Pancreas (tissue), 10 donors: ENCODE measurements at places on chromosomes 2 and 18.

- DNase-seq = no peak
Measured at GRCh38 chr2:108917526-108917925, 71.5 kb downstream of the EDAR start.

DNA sequence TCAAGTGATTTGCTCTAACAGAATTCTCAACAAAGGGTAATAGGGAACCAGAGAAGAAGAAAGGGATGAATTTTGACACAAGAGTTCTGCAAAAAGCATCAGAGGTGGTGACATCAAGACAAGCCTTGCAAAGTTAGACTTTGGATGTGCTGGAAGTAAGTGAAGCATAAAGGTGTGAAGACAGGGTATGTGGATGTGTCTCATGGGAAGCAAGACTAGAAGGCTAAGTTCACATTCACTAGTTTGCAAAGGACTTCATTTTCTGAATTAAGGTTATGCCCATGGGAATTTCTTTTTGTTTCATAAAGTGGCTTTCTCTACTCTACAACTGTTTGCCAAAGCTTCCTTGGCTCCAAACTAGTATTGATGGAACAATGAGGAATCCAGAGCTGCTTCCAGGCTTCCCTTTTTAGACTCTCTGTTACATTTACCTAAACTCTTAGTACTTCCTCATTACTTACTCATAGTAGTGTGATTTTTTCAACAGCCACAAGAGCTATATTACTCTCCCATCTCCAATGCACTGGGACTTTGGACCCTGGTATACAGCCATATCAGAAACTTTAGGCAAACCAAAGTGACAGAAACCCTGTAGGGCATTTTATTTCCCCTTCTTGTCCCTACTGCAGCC lies 21.1 kb upstream of the IHH start:
- no peak for DNase-seq

DNA sequence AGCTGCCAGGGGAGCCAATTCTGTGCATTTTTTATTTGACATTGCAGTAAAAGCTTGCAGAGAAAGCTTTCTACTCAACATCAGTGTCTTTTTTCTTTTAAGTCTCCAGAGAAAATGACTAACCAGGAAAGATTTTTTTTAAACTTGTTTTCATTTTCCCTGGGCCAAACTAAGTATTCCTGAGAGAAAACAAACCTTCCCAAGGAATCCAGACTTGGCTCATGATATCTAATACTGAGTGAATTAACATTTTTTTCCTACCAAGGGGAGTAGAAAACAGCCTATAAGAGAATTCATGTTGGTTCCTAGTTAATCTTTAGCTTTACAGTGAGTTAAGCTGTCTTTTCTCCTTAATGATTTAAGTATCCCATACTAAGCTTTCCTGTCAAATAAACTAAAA lies 46.7 kb downstream of the DAPL1 start:
- no peak for DNase-seq

- no peak for DNase-seq
Measured at GRCh38 chr2:69770193-69770702, 28.3 kb downstream of the ANXA4 start.

DNA sequence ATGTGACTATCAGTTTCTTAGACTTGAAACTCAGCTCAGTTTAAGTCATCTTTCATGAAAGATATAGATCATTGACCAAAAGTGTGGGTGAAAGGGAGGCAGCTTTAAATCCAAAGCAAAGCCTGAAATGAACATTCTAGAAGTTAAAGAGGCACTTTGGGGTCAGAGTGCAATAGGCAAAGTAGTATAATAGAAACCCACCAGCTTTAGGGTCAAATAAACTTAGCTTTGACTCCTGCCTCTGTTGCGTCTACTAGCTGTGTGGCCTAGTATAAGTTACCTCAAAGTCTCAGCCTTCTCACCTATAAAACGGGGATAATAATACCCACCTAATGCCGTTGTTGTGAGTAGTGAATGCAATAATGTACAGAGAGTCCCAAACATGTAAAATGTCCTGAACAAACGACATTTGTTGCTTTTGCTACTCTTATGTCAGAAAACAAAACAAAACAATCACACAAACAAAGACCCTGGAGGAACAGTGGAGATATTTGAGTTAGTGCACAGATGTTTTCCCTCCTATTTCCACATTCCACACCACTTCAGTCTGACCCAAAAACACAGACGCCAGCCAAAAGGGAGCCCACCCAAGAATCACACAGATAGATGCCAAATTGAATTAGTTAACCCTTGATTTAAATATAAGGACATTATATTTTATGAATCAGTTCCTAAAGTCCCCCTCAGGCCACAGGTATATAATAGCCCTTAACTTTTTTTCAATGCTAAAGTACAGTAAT lies 657.0 kb downstream of the ARHGAP15 start:
- no peak for DNase-seq

- no peak for DNase-seq
Measured at GRCh38 chr2:191187105-191187829, 36.5 kb upstream of the STAT4 start.

GRCh38 chr2:86821306-86821705 lies 30.6 kb upstream of the CD8A start:
- DNase-seq = no peak

GRCh38 chr2:46277431-46278190 lies 19.6 kb upstream of the EPAS1 start:
- no peak for DNase-seq

- DNase-seq = no peak
Measured at GRCh38 chr2:188526701-188527100, 235.0 kb downstream of the GULP1 start.

DNA sequence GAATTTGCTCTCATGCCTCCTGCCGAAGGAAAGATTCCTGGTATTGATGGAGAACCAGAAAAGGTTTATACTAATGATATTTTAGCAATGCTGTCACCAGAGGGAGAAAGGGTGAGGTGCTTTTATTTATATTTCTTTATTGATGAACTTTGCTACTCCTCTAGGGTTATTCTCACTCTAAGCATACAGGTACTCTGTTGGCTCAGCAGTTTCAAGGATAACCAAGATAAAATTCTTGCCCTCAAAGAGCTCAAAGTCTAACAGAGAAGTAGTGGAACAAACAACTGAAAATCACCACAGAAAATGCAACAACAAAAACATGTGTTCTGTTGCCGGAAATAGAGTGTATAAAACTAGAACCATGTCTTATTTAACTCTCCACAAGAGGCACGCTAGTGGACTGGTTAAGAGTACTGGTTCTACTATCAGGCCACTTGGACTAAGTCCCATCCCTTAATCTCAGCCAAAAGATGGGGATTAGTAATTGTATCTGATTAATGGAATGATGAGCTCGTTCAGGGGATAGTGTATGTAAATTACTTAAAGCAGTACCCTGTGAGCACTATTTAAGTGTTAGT lies 103.6 kb downstream of the DNAH6 start:
- no peak for DNase-seq

- no peak for DNase-seq
Measured at GRCh38 chr2:9918275-9918674, 33.2 kb upstream of the GRHL1 start.

GRCh38 chr2:227177592-227178336 lies 13.3 kb downstream of the COL4A3 start:
- no peak for DNase-seq

DNA sequence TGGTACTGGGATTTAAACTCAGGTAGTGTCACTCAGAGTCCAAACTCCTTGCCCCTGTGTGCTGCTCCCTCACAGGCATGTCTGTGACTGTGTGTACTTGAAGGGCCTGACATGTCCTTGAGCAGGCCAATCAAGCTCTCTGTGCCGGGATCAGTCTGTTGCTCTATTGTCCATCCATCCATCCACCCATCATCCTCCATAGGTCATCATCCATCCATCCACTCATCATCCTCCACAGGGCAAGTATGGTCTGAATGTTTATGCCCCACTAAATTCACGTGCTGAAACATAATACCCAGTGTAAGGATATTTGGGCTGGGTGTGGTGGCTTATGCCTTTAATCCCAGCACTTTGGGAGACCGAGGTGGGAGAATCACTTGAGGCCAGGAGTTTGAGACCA lies 24.5 kb upstream of the NEB start:
- no peak for DNase-seq

- DNase-seq = no peak
Measured at GRCh38 chr2:169572189-169572588, 1.5 kb downstream of the FASTKD1 start.

GRCh38 chr2:241565411-241565810 lies 6.9 kb downstream of the BOK start:
- no peak for DNase-seq

DNA sequence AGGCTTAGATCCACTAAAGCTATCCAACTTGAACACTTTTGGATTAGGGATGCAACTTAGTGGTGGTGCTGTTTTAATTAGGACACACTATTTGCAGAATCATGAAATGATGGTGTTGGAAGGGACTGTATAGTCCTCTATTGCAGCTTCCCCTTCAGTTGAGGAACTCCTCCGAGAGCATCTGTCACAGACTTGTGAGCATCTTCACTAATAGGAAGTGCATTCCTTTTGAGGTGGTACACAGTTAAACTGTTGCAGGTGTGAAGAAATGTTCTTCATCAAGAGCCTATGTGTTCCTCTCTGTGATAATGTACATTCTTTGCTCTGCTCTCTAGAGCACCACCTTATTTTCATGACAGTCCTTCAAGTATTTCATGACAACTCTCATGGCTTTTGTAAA lies 197.4 kb downstream of the CAMKMT start:
- no peak for DNase-seq

DNA sequence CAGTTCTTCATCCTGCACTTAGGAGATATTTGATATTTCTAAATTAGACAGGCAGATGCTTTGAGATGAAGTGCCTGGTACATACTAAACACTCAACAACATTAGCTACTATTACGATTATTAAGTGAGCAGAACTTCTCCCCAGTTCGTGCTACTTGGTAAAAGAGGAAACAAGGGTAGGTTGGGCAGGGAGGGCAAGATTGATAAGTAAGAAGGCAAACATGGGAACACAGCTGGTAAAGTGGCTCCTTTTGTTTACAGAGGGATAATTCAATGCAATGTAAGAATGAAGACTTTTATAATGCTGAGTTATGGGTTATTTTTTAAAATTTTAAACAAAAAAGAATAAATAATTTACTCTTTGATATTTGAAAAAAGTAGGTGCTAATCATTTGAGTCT lies 15.9 kb upstream of the WIPF1 start:
- no peak for DNase-seq

DNA sequence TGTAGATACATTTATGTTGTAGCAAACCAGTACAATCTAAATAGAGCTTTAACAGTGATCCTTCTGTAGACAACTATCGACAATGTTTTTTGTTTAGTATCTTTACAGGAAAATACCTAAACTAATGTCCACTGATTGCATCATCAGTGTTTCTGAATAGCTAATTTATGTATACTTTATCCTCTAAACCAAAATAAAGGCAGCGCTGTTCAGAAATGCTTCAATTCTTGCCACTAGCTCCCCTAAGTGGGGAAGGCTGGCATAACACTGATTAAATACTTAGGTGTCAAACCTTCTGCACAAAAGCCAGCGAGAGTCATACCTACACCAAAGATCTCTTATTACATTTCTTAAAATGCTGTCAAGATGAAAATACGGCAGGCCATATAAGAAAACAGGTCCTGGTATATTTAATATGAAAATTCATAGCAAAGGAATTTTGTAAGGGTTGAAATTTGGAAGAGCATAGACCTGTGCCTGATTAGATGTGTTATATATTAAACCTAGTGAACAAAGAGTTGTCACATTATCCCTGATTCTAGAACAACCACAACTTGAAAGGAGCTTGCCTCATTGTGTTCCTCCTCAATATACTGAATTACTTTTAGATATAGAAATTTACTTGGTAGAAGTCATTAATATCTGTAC lies 1693.4 kb upstream of the SLC39A10 start:
- DNase-seq = no peak

DNA sequence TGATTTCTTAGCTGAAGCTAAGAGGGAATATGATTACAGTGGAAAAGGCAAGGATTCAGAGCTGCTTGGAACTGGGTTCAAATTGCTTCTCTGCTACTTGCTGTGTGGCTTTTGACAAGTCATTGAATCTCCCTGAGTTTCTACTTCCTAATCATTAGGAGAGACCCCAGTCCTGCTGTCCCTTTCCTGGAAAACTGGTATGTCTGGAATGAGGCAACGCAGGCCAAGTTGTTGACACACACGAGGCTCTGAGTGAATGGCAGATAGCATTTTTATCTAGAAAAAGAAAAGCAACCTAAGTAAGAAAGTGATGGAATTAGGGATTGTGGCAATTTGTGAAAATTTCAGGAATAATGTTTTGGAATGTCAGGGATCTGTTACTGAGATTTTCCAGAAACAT lies 123.6 kb downstream of the LPIN1 start:
- DNase-seq = no peak

DNA sequence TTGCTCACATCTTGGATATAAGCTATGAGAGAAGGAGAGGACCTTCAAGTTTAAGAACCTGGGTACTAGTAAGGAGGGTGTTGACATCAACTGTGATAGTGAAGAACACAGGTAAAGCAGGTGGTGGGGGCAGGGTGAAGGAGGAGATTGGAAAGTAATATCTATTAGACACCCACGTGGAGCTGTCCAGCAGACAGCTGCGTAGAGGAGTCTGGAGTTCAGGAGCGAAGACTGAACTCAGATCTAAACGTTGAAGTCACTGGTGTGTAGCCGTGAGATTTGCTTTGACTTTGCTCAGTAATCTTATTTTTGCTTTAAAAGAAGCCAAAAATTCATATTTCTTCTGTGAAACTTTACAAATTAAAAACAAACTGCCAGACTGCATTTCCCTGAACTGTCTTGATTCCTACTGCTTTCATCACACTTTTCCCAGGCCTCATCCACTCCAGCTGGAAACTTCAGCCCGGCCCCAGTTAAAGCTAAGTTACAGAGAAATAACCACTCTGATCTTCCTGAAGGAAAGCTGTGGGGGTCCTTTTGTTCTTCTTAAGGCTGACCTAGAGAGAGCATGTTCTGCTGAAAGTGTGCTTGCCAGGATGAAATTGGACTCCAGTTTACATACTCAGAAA lies 533.3 kb downstream of the CNTNAP5 start:
- DNase-seq = no peak

- no peak for DNase-seq
Measured at GRCh38 chr2:107633580-107634147, 193.0 kb upstream of the RGPD4 start.

DNA sequence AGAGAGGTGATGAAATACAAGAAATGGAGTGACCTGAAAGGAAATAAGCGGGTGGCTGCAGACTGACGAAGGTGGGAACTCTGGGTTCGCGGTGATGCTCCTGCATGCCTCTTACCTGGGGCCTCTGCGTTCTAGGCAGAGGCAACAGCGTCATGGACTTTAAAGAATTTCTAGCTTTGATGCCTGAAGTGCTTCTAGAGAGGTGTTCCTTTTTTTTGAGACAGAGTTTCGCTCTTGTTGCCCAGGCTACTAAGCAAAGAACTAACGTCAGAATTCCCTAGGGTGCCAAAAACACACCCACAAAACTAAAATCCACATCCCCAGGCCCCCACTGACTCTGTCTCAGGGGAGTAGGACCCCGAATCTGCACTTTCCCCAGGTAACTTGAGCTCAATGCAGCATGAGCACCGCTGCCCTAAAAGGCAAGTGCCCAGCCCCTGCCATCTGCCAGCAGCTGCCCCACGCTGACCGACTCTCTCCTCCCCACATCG lies 110.5 kb upstream of the ID2 start:
- DNase-seq = no peak

- no peak for DNase-seq
Measured at GRCh38 chr2:26048791-26049190, 14.9 kb downstream of the RAB10 start.

- no peak for DNase-seq
Measured at GRCh38 chr18:79533591-79533990, 137.9 kb downstream of the NFATC1 start.

- no peak for DNase-seq
Measured at GRCh38 chr2:46096260-46096659, 200.9 kb upstream of the EPAS1 start.
